ENCODE measurements at places on chromosomes 2 and 18.

DNA sequence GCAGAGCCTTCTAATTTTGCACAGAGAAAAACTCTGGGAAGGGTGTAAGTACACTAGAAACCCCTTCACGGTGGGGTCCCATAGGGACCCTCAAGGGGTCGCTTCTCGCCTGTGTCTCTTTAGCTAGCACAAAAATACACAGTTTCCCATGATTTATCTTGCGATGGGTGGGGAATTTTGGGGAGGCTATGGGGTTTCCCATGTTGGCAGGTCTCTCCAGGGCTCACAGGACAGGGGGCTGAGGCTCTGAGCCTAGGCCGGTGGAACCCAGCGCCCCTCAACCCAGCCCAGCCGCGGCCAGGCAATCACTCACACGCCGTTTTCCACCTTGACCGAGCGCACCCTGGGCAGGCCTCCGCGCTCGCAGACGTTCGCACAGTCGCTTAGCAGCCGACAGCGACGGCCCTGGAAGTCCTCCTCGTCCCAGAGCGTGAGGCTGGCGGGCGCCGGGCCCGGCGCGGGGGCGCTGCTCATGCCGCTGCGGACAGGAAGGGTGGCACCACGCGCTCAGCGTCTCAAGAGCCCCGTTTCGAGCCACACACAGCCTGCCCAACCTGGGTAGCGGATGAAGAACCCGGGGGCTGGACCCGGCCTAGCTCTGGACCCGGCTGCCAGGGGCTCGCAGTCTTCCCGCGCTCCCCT, 398 bp downstream of the CRYBA2 start:
- no peak for DNase-seq

DNA sequence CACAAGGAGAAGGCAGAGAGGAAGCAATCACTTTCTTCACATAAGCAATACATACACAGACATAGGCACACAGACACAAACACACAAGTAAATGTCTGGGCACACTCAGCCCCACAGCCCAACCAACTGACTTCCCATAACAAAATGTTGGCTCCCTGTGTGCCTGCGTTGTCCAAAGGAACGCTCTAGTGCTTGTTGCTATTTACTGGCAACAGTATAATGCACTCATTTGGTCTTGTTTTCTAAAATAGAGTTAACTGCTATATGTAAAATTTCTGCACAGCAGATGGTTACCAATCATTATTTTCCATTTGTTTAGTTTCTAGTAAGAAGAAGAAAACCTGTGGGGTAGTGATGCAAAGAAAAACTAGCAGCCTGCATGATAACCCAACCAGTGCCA, 16.5 kb downstream of the FIGN start:
- no peak for DNase-seq

DNA sequence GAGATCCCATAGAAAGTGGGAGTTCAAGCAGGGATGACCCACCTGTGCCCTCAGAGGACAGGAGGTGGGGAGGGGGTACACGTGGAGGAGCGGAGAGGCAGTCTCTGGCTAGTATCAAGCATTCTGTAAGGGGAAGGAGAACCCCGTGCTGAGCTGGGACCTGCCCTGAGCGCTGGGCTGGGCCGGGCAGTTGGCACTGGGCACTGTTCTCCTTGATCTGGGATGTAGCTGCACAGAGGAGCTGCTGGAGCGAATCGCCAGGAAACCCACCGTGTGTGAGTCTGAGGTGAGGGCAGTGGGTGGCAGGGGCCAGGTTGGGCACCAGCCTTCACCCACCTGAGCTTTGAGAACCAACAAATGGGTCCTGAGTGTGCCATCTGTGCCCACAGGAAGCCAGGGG, 19.8 kb upstream of the GMPPA start:
- no peak for DNase-seq

DNA sequence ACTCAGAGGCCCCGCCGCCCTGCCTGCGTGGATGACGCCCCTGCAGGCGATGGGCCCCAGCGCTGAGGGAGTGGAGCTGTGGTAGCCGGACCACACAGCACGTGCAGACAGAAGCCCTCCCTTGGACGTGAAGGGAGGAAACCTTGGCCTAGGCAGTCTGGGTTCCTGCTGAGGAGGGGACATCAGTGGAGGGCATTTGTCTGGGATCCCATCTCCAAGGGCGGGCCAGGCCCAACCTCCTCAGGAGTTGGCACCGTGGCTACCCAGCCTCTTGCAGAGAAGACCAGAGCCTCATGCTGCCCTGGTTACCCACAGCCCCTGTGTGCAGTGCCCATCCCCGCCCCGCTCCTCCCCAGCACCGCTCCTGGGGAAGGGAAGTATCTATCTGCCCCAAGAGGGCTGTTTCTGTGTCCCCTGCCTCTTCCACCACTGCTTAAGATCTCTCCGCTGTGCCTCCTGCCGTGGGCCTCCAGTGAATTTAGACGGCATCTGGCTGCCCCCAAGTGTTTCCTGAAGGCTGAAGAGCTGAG, 241.8 kb downstream of the KLHL29 start:
- DNase-seq, result no peak

GRCh38 chr2:233974530-233975071, 57.4 kb downstream of the TRPM8 start:
- DNase-seq, result no peak

GRCh38 chr2:200476836-200477235, 33.0 kb downstream of the KCTD18 start:
- DNase-seq, result no peak

DNA sequence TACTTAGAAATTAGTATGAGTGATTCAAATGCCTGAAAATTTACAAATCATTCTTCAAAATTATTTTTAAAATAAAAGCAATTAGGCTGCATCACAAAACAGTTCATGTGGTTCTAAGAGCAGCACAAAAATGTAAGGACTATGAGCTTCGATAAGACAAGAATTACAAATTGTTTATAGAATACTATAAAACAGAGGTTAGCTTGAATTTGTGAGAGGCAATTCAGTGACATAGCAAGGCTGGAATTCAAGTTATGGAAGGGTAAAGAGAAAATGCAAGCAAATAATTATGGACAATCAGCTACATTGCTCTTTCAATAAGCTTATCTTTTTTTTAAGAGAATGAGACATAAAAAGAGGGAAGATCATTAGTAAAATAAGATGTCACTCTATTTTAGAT, 7.1 kb upstream of the XIRP2 start:
- DNase-seq, result no peak

- no peak for DNase-seq
Observed at GRCh38 chr2:234853729-234854128, 98.1 kb upstream of the SH3BP4 start.

GRCh38 chr2:56227811-56228210, 44.0 kb downstream of the CCDC85A start:
- DNase-seq, result no peak

GRCh38 chr18:62325806-62326645, 916 bp downstream of the TNFRSF11A start:
- no peak for DNase-seq

DNA sequence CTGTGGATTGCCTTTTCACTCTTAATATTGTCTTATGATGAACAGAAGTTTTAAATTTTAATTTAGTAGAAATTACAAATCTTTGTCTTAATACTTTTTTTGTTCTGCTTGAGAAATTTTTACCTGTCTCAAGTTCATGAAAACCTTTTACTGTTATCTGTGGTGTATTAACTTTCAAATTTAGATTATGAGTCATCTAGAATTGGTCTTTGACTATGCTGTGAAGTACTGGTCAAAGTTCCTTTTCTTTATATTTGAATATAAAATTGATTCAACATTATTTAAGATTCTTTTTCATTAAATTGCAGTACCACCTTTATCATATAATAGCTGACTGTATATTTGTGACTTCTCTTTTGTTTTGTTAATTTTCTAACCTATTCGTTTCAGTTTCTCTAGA, 1385.5 kb upstream of the ZEB2 start:
- no peak for DNase-seq

- no peak for DNase-seq
Observed at GRCh38 chr2:120352696-120353590, 7.0 kb downstream of the INHBB start.

GRCh38 chr2:64651590-64651989, 2.1 kb downstream of the SERTAD2 start:
- no peak for DNase-seq

GRCh38 chr2:190961918-190962487, 52.0 kb downstream of the STAT1 start:
- no peak for DNase-seq

DNA sequence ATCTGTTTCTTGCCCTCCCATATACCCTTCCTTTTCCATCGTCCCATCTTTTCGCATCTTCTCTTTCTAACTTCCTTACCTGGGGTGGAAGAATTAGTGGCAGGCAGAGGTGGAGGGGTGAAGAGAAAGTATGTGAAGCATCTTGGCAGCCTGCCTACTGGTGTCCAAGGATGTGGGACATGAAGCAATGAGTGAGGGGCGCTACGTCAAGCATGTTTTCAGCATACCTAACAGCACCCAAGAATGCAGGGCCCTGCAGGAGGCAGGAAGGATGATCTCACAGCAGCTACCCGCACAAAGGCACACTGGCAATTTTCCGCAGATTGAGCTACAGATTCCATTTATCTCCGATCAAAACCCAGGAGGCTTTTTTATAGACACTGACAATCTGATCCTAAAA, 42.2 kb downstream of the METTL4 start:
- DNase-seq, result no peak

GRCh38 chr2:45789317-45789716, 137.8 kb downstream of the PRKCE start:
- DNase-seq, result no peak

DNA sequence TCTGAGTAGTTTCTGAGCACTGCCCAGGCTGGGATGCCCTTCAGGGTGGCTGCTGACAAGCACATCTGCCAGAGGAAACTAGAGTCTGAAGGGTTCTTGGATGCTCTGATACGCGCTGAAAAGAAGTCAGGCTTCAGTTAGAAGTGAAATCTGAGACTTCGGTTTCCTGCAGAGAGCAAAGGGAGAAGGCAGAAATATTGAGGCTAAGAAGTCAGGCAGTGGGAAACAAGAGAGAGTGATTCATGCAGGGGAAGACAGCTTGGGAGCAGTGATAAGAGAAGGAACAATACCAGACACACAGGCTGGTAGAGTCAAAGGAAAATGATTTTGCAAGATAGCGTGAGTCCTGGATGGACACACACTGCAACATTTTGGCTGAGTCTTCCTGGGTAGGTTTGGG, 51.0 kb upstream of the BOD1L2 start:
- no peak for DNase-seq

DNA sequence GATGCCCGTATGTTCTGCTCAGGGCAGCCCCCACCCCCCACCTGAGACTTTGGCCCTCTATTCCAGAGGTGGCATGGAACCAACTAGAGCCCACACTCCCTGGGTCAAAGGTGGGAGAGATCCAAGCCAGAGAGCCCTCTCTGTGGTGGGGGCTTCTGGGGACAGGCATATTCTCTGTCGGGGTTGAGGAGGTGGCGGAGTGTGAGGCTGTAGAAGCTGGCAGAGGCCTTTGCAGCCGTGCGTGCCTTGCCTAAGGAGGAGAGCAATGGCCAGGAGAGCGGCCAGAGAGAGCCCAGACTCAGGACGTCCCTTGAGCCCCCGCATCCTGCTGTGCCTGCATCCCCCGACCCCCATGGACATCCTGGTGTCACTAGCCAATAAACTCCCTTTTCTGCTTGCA, 79.2 kb upstream of the HPCAL1 start:
- no peak for DNase-seq

DNA sequence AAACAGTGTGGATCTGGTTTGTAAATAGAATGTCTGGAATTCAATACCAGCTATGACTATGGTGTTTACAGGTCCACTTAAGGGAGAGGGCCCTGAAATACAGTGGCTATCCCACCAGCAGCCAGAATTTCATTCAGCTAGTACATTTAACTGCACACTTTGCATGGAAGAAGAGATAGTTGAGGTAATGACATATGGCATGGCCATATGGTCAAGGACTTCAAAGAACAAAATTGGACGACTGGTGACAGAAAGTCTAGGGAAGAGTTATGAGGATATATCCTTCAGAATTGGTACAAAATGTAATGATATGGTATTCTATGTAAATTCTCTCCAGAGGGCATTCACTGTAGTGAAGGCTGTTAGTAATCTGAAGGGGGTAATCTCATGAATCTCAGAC, 105.0 kb downstream of the IKZF2 start:
- no peak for DNase-seq

DNA sequence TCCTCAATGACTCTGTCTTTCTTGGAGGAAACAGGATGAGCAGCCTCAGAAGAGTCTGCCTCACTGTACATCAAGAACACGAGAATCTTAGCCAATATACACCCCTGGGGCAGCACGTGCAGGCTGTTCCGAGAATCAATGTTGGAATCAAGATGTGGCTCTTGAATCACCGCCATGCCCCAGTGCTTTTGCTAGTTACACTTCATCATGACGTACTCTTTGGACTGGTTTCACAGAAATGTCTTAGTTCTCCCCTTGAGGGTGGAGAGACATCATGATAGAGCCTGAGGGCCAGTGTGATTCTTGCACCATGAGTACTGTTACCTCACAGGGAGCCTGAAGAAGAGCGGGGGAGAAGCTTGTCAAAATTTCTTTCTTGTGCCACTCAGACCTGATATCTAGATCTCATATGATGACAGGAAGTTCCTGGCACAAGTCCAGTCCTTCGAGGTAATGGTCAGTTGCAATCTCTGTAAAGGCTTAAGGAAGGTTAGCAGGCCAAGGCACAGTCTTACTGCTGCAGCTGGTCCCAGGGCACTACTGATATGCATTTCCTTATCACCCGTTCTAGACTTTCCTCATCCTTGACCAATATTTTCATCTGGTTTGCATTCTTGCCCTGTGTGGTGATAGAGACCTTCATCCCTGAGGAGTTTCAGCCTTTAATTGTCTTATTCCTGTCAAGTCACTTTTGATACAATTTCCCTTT, 28.2 kb upstream of the STAT4 start:
- no peak for DNase-seq

DNA sequence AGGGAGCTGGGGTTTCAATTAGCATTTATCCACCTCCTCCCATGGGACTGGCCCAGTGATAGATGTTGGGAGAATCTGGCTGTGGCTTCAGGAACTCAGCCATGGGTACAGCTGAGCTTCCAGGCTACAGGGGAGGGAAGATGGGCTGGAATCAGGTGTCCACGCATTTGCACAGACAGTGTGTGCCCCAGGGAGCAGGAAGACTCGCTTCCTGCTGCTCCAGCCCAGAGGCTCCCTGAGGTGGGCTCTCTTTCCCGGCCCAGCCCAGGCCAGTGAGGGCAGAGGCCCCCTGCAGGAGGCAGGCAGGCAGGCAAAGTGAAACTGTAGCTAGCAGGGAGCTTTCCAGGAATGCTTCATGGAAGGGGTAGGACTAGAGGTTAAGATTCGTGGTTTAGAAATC, 28.7 kb downstream of the DYSF start:
- DNase-seq, result no peak

DNA sequence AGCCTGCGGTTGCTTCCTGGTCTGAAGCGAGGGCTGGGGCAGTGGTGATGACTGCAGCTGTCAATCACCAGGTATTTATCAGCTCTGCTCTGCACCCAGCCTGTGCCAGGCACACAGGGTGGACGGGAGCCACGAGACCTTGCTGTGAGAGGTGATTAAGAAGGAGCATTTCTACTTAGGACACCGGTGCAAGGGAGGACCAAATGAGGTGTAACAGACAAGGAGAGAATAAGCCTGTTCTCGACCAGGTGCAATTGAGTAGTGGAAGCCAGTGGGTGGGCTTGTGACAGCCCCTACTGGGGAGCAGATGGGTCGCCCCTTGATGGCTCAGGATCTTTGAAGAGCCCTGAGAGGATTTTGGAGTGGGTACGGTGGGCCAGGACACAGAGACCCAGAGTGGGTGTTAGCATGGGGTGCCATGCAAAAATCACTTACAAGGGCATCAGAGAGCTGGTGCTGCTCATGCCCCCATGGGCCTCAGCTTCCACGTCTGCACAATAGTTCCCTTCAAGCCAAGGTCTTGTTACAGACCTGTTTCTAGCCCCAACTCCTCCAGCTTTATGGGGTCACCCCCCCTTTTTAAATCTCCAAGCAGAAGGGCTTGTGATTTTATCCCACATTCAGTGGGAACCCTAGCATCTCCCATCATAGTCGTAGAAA, 24.6 kb downstream of the GPR55 start:
- DNase-seq, result no peak
